ENCODE measurements at places on chromosomes 12 and 14. TPM values are rescaled to one million over a fixed set of nuclear protein-coding genes. Genes with fewer than 3 reads are reported as not detected.

- no peak for DNase-seq
These were observed 116.5 kb downstream of the KIF26A start for GRCh38 chr14:104254735-104255400.

GRCh38 chr14:70847406-70848090 is 38.2 kb upstream of the MAP3K9 start:
- DNase-seq, result no peak

- DNase-seq, result no peak
These were observed 486.0 kb upstream of the TBX3 start for GRCh38 chr12:115169981-115170380.

DNA sequence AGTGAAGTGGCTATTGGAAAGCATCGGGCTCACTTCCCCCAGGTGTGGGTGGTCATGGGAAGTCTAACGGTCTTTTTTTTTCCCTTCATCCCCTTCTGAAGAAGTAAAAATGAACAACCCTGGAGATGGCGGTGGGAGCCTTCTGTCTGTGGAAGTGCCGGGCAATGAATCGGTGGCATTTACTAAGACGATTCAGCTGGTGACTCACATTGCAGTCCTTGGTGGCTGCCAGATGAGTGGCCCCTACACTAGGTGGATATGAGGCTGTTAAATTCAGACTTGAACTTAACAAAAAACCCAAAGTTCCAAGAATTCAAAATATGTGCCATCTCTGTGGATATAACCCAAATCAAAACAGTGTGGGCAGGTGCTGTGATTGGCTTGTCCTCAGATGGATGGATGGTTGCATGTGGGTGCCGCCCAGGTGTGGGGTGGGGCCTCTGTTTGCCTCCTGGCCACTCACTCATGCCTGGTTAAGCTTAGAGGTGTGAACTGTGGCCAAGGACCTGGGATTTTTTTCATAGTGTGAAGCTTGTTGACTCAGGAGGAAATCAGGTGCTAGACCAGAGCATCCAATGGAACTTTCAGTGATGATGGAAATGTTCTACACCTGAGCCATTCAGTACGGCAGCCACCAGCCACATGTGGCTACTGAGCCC is 176.7 kb upstream of the NOS1 start:
- no peak for DNase-seq

GRCh38 chr14:22689199-22689598 is 45.0 kb upstream of the OR6J1 start:
- DNase-seq, result no peak

GRCh38 chr12:22712083-22712482 is 87.1 kb downstream of the ETNK1 start:
- DNase-seq, result no peak

GRCh38 chr14:74988993-74989392 is 13.7 kb upstream of the EIF2B2 start:
- DNase-seq, result no peak

DNA sequence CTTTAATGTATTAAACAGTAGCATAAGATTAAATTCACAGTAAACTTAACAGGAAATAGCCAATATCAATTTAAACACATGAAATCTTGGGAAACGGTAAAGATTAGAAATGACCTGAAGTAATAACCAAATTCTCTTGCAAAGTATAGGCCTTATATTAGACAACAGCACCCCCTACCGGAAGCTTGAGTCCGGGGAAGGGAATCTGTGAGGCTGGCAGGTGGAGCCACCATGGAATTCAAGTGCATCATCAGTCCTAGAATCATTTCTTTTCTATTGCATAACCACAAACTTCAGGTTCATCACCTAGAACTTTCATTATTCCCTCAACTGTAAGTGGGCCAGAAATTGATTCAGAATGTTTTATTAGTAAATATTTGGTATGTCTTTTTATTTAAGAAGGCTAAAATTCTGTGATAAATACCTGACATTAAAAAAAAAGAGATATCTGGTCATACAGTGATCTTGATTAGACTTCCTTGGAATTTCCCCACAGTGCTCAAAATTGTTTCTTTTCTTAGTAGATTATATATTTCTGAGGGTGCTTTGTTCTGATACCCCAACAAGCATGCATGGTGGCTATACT is 48.6 kb downstream of the AP5M1 start:
- peak; percentile 88 for DNase-seq

DNA sequence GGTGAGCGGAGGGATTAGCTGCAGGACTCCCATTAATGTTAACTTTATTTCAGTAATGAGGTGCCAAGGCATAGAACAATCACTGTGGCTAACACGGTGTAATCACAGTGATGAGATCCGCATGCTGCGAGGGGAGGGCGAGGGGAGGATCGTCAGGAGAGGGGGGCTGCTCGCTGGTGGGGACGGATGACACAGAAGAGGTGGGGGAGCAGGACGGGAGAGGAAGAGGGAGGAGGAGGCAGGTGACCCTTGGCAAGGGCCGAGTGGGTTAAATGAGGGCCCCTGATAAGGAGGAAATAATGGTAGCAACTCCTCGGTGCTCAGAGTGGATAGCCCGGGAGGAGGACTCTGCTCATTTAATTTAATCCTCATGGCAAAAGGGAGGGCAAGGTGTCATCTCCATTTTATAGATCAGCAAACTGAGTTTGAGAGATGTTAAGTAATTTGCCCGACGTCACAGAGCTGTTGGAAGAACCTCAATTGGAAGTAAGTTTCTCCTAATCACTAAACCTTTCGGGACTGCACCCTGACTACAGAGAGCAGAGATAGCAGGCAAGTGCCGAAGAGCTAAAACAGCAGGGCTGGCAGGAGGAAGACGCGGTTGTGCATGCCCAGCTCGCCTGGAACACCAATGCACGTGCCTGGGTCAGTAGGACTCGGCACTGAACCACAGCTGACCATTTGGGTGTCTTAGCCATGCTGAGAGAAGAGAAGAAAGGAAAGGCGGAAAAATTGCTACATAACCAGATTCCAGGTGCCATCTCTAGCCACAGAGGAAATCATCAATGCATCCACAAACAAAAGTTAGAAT is 43.0 kb downstream of the SPRING1 start:
- DNase-seq, result no peak

DNA sequence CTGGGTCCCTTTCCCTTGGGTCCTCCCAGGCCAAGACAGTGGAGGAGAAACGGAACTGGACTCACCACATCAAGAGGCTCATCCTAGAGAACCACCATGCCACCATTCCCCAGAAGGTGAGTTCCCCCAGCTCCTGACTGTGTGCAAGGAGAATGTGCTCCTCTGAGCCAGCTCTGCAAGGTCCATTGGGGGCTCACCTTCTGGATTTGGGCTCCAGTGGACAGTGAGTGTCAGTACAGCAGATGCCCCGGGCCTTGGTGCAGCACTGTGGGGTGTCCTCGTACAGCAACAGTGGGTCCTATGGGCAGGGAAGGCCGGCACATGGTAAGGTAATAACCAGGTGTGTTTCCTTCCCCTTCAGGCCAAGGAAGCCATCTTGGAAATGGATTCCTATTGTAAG is 27.8 kb downstream of the PLEKHG3 start:
- no peak for DNase-seq

- DNase-seq, result no peak
These were observed 2.6 kb downstream of the MYF6 start for GRCh38 chr12:80709811-80710726.

DNA sequence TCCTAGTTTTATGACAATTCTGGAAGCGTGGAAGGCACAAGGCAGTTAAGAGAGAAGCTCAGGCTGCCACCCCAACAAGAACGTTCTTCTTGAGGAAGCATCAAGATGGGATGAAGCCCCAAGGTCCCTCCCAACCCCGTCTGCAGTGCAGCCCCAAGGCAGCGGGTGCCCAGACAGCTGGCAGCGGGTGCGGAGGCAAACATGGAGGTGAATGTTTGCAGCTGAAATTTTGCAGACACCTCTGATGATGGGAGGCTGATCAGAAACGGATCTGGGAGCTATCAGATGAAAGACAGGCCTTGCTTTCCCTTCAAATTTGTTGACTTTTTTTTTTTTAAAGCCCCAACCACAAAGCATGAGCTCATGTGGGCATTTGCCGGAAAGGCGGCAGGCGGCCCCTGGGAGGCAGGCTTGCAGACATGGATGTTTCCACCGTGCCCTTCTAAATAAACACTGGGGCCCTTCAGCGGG is 230.7 kb upstream of the RTL1 start:
- DNase-seq, result no peak

GRCh38 chr14:64952598-64953309 is 10.2 kb upstream of the GPX2 start:
- DNase-seq, result no peak

GRCh38 chr12:49917166-49917787 is 13.6 kb upstream of the FAIM2 start:
- DNase-seq, result no peak

DNA sequence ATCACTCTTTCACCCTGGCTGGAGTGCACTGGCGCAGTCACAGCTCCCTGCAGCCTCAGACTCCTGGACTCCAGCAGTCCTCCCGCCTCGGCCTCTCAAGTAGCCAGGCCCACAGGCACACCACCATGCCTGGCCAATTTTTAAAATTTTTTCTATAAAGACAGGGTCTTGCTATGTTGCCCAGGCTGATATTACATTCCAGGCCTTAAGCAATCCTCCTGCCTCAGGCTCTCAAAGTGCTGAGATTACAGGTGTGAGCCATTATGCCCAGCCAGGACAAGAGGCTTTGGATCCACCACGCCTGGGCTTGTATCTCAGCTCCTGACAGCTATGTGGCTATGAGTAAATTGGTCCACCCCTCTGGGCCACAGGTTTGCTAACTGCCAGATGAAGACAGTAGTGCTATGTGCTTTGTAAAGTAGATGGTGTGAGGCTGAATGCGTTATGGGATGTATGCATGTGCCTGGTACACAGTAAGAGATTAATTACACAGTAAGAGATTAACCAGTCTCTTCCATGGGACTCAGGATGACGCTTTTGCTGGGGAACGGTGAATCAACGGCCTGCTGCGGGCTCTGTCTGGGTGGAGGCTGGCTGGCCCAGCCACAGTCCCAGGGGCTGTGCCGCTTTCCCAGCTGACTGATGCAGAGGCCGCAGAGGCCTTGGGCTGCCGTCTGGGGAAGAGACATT is 53.3 kb upstream of the NCOR2 start:
- no peak for DNase-seq

GRCh38 chr12:82910246-82910893 is 223.7 kb downstream of the TMTC2 start:
- DNase-seq, result no peak

DNA sequence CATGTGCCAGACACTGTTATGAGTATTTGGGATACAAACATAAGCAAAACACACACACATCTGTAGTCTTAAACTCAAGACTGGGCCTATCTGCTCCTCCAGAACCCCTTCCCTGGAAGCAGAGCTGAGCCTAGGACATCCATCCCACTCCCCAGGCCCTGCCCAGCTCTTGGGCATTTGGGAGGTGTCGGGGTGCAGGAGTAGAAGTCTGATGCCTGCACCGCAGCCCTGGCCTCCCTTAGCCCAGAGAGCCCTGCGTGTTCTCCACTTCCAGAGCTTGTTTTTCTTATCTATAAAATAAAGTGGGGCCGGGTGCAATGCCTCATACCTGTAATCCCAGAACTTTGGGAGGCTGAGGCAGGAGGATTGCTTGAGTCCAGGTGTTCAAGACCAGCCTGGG is 11.7 kb downstream of the HSP90AA1 start:
- no peak for DNase-seq

DNA sequence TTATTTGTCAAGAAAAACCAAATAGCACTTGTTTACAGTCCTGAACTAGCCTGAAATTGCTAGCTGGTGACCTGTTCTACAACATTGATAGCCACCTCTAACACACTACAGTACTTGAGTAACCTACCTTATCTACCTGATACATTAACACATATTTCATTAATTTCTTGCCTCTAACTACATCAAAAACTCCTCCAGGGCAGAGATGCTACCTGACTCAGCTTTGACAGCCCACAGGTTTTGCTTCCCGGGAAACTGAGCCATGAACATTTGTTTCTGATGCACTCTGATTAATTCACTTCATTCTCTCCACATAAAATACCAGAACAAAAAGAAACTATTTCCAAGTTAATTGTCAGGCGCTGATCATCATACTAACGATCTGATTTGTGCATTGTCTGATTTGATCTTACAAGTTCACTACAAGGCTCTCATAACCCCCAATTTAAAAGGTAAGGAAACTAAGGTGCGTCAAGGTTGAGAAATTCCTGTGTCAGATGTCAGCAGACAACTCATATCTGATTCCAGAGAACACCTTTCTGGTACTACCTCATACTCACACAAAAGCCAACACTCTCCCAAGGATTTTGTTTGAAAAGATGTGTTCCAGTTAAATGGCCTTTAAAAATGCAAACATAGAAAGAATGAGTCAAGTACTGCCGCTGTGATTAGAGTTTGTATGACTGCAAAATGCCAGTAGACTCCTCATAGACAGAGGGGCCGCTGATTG is 768.7 kb downstream of the BCL11B start:
- DNase-seq, result no peak

DNA sequence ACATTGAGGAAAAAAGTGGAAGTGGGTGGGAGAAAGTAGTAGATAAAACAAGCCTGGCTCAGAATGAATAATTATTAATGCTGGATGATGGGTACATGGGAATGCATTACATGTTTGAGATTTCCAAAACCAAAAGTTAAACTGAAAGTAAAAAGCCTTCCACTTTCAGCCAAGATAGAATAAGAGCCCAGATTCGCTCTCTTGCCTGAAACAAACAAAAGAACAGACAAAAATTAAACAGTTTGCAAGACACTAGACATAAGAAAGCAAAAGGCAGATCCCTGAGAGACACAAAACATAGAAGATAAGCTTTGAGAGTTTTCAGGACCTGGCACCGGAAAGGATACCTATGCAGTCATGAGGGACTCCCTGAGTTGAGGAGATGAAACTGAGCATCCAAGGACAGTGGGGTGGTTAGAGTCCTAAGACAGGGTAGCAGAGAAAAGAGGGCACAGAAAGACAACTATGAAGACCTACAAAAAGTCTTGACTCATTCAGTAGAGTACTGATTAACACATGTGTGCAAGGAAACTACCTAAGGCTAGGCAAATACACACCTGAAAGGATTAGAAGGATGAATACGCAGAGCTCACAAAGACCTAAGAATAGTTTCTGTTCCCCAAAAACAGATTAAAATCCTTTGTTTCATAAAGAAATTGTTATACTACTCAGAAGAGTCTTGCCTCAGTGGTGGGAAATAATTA is 54.1 kb downstream of the CEP83 start:
- DNase-seq, result no peak

DNA sequence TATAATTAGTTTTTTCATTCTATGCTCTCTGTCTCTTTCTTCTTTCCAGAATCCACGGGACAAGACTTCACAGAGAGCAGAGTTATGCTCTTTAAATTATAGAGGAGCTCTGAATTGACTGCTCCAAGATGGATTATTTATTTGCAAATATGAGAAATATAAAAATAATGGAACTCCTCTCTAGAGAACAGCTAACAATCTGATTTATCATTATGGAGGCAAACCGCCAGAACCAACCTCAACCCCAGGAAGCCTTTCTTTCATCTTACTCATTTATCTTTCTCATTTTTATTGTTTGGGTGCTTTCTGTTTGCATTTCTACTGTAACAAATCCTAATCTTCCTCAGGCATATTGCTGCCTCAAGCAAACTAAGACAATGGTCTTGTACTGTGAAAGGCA is 216.5 kb downstream of the C12orf50 start:
- no peak for DNase-seq

The ZNF84 gene
- 21.3 TPM for total RNA-seq

The NRDE2 gene
- 23.0 TPM for total RNA-seq

The RASSF8 gene
- total RNA-seq, result 109 TPM

The BICD1 gene
- 5.3 TPM for total RNA-seq

The PLCZ1 gene
- not detected for total RNA-seq

The OLR1 gene
- not detected for total RNA-seq

The C1QL4 gene
- total RNA-seq, result not detected

The ACACB gene
- total RNA-seq, result 66.3 TPM

The RIMBP2 gene
- 2.3 TPM for total RNA-seq

The NYNRIN gene
- total RNA-seq, result 12.1 TPM

The GSC gene
- not detected for total RNA-seq

The LIN7A gene
- total RNA-seq, result 4.1 TPM

The PUS7L gene
- 18.0 TPM for total RNA-seq

The SYCP3 gene
- 0.07 TPM for total RNA-seq

The ATP5F1B gene
- 1,265 TPM for total RNA-seq

The SLC39A2 gene
- total RNA-seq, result 0.28 TPM

Measured in mucosa of descending colon (tissue), 3 donors.